T-helper 2 cell (primary cell): ENCODE measurements at places on chromosomes 6 and 20.

GRCh38 chr20:62675877-62676260 is 32.8 kb upstream of the NTSR1 start:
- no peak for DNase-seq

- no peak for DNase-seq
These were observed 39.7 kb upstream of the SUPT3H start for GRCh38 chr6:45417436-45417835.

GRCh38 chr20:17676942-17677341 is 5.1 kb downstream of the RRBP1 start:
- no peak for DNase-seq

- DNase-seq: no peak
These were observed 262.4 kb upstream of the MARCKS start for GRCh38 chr6:113594726-113595125.

DNA sequence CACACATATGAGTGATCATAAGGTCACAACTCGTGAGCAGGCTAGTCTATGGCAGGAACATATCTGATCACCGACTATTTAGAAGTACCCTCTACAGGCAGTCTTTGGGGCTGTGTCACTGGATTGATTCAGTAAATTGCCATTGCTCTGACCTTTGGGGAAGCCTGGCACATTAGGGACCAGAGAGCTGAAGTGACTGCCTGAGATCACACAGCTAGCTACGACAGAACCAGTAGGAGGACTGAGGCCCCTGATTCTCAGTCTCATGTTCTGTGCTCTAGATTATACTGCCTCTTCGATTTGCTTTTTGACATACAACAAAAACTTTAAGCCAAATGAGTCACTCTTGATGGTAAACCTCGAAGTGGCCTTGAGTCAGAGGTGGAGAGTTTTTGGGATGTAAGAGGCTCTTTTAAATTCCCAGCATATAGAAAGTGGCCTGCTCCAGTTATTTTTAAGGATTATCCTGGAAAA is 247.5 kb upstream of the SUPT3H start:
- DNase-seq: no peak

DNA sequence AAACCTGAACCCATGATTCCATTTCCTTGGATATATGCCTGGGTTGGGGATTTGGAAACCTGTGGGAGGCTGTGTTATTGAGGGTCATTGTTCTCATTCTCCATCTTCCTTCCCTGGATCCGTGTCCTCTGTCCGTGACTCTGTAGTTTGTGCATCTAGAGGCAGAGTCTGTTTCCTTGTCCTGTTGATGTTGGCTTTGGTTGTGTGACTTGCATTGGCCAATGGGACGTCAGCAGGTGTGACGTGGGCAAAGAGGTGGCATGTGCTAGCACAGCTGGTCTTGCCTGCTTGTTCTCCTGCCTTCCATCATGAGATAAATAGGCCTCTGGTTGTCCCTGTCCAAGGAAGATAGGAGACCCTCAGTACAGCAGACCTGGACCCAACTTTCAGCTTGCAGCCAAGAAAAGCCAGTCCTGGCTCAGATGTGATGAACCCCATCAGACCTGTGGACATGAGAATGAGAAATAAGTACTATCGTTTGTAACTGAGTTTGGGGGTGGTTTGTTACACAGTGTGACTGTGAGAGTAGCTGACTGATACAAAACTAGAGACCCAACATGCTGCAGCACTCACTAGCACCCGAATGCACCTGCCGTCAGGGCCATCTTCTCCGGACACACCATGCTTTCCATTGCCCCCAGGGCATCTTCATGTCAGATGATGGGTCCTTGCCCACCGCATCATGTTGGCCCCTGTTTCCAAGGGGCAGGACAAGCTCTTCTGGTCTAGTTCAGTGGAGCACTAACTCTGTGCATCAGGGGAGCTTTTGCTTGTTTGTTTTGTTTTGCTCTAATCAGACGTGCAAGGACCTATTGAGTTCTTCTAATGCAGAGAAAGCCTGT is 195.3 kb upstream of the SULF2 start:
- DNase-seq: no peak

- no peak for DNase-seq
These were observed 14.3 kb downstream of the TTBK1 start for GRCh38 chr6:43257367-43258145.

DNA sequence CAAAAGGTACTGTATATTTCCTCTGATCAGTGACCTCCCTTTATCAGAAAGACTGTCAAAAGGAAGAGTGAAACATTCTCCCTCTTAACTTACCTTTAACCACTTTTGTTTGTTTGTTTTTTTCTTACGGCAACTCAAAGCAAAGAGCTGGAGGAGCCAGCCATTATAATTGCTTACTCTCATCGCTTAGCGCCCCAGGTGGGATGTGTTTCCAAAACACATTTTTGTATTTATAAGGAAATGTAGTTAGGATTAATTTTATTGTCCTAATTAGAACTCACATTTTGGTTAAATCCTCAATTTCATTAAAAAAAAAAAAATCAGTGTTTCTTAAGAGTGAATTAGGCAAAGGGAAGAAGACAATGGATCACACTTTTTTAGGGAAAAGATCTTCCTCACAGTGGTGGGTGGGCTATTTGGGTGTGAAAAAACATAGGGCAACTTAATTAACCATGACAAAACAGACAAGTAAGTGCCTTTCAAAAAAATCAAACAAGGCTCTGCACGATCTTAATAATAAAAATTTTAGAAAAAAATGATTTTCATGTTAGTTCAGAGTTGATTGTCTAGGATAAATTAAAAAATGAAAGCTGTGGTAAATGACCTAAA is 1.2 kb upstream of the PHACTR2 start:
- DNase-seq: no peak

GRCh38 chr20:58003525-58003924 is 224.9 kb downstream of the ANKRD60 start:
- no peak for DNase-seq

GRCh38 chr20:19067986-19068385 is 144.5 kb upstream of the SLC24A3 start:
- no peak for DNase-seq

GRCh38 chr6:21664314-21665109 is 71.0 kb downstream of the SOX4 start:
- DNase-seq: peak; percentile 2

DNA sequence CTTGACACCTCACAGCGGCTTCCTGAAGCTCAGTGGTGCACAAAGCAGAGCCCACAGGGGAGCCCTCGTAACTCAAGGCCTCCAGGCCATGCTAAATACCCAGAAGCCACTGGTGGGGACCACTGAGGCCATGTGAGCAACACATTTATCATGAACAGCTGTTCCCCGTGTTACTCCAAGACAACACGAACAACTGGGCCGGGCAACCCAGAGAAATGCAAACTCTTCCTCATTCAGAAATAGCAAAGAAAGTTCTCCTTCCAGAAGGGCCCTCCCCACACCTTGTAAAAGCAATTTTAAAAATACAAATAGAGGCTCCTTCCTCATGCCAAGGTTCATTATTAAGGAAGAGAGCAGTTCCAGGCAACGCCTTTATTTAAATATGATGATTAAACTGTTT is 36.3 kb upstream of the SLCO4A1 start:
- no peak for DNase-seq

DNA sequence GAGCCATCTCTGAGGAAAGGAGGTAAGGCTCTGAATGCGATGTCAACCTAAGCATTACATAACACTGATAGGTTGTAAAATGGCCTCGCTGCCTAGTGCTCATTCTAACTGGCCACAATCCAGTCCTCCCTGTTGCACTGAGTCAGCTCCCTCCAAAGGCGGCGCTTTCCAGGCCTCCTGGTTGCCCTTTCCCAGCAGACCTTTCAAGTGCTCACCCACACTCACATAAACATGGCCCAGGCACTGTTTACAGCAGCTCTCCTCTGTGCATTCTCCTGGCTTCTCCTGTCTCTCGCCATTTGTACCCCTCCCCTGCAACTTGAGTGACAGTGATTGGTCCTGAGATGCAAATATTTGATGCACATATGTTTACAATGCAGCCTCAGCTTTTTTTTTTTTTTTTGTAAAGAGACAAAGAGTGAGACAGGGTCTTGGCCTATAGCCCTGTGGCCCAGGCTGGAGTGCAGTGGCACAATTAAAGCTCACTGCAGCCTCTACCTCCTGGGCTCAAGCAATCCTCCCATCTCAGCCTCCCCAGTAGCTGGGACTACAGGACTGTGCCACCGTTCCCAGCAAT is 36.8 kb upstream of the PRND start:
- DNase-seq: no peak

- DNase-seq: no peak
These were observed 151.5 kb downstream of the EYA4 start for GRCh38 chr6:133392641-133393040.

DNA sequence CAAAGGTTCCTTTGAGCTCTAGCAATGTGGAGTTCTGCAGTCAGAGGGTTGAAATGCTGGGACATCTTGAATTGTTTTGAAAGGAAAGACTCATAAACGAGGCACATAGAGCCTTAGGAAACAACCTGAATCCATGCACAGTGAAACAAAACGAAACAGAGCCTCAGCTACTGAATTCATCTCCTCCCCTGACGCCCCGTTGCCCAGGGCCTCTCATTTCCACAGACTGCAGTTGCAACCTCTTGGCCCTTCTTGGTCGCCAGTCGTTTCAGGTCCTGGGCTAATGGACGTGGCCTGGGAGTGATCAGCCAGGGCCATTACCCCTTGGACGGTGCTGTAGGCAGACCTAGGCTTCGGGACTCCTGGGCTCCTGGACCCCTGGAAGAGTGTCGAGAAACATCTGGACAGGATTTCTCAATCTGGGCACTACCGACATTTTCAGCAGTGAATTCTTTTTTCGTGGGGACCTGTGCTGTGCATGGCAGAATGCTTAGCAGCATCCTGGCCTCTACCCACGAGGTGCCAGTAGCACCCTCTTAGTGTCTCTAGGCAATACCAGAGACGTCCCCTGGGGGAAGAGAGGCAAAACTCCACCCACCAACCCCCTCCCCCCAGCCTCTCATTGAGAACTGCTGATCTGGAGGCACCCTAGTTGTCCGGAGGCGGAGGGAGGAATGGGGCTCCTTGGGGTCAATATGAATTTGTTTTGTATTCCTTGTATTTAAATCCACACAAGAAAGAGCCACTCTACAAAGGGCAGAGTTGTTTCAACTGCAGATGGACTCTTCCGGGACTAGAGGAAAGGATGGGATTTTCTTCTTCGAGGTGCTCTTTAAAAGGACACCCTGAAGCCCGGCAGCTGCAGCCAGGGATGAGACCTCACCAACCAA is 50.2 kb downstream of the TMEM242 start:
- peak; percentile 62 for DNase-seq

GRCh38 chr6:95087394-95088097 is 489.8 kb upstream of the MANEA start:
- DNase-seq: no peak

DNA sequence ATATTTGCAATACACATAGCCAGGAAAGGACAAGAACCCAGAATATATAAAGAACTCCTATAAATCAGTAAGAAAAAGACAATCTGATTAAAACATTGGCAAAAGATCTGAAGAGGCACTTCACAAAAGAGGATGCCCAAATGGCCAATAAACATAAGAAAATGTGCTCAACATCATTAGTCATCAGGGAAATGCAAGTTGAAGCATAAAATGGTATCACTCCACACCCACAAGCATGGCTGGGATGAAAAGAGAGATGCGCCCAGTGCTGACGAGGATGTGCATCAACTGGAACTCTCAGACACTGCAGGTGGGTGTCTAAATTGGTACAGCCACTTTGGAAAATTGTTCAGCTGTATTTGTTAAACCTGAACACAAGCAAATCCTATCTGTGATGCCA is 42.4 kb upstream of the MLN start:
- DNase-seq: no peak

DNA sequence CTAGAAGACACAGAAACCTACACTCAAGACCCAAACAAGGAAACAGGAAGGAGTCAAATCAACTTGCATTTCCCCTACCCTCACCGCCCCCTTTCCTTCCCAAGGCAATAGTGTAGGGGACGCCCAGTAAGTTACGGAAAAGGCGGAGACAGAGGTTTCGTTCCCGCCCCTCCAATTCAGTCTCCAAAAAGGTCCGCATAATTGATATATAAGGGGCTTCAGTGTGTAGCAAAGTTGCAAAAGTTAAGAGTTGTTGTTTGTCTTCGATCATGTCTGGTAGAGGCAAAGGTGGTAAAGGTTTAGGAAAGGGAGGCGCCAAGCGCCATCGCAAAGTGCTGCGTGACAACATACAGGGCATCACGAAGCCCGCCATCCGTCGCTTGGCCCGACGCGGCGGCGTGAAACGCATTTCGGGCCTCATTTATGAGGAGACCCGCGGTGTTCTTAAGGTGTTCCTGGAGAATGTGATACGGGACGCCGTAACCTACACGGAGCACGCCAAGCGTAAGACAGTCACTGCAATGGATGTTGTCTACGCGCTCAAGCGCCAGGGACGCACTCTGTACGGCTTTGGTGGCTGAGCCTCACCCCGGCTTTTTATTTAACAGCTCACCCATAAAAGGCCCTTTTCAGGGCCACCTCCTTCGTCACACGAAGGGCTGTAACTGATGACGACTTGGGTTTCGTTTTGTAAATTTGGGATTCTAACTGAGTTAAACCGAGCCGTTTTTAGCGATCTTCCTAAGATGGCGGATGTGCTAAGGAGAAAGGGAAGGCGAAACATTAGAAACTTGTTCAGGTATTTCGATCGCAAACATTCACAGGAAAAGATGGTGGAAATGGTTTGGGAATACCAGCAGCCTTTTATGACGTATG is 124.6 kb upstream of the BTN3A2 start:
- DNase-seq: peak; percentile 14

- no peak for DNase-seq
These were observed 300.7 kb downstream of the RNGTT start for GRCh38 chr6:88662653-88663174.

DNA sequence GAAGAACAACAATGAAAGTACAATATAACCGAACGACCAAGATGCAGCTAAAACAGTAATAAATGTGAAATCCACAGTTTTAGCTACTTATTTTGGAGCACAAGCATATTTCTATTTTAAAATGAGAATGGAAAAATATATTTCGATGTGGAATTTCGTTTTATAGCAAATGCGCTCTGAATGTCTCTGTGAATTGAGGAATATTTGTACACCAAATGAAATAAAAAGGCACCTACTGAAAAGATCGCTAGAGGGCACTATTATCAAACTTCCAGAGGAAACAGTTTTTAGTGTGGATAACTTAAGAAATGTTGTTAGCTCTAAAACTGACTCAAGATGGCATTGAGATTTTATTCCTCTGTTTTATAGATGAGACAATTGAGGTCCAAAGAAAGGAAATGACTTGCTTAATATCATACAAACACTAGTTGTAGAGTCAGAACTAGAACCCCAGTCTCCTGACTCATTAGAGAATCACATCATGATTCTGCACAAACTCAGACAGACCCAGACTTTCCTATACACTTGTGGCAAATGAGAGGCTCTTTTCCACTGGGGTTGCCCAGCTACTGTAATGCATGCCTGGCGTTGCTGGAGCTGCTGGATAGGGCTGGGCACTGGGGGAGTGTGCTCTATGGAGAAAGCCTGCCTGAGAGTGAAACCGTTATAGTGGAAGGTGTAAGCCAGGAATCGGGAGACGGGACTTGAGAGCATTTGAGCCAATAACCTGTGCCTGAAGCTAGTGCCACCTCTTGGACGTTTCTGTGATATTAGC is 51.9 kb downstream of the GCLC start:
- no peak for DNase-seq
